ENCODE measurements at places on chromosomes 7 and 10.
A peak's percentile ranks its signal among the peaks of the same experiment; 100 is the strongest.

DNA sequence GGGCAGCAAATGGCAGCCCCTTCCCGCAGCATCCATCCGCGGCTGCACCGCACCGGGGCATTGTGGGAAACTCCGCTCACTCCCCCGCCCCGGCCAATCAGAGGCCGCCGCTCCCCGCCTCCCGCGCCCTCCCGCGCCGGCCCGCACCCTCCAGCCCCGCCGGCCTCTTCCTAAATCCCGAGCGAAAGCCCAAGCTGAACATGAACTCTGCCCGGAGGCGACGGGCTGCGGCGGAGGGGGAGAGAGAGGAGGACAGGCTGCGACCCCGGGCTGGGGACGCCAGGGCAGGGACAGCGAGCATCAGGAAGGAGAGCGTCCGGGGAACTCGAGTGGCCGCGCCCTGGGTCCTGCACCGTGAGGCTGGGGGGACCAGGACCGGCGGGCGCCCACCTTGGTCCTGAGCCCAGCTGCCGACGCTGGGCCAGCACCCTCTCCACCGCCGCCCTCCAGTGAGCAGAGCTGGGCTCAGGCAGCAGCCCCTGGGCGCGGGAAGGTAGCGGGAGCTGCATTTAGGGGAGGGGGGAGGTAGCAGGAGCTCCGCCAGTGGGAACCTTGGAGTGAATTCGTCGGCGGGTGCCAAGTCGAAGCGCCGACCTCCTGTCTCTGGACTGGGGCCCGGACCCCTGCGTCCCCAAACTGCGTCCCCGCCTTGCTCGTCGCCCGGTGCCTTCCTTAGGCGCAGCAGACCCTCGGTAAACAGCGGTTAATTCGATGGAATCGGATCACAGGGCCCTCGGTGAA, at the start of gene DGKI:
TSS of gene DGKI (minus strand) at position 148 of the 741 bp plus-strand sequence.
- DNase-seq = no peak

DNA sequence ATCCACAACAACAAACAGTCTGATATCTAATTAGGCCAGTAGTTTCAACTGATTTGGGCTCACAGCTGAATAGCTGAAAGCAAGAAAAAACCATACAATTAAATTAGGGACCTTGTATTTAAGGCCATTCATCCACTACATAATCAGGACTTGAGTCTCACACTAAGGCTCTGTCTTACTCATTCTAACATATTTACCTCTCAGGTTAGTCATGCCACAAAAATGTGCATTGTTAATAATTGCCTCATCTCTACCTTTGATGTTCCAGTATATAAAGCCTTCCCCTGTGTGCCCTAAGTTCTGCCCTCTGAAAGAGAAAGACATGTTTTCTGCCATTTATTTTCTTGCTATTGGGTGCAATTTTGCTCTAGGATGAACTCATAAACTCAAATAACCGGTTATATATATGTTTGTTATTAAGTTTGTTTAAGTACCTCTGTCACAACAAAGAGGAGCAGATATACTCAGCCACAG, 5.3 kb upstream of the C1GALT1 start:
- DNase-seq = no peak

- DNase-seq = no peak
Observed at GRCh38 chr7:23685731-23686130, 5.7 kb downstream of the FAM221A start.

DNA sequence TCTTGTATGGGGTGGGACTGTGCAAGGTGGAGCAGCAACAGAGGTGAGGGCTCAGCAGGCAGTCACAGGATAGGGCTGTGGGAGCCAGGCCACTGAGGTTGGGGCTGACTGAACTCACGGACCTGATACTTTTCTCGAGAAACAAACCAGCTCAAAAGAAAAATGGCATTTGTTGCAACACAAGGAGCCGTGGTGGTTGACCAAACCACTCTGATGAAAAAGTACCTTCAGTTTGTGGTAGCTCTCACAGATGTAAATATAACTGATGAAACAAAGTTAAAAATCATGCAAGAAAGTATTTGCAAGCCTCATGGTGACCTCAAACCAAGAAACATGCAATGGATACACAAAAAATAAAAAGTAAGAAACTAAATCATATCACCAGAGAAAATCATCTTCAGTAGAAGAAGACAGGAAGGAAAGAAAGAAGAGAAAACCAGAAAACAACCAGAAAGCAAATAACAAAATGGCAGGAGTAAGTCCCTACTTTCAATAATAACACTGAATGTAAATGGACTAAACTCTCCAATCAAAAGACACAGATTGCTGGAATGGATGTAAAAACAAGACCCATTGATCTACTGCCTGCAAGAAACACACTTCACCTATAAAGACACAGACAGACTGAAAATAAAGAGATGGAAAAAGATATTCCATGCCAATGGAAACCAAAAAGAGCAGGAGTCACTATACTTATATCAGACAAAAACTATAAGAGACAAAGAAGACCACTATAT, 48.9 kb upstream of the DUSP5 start:
- no peak for DNase-seq

DNA sequence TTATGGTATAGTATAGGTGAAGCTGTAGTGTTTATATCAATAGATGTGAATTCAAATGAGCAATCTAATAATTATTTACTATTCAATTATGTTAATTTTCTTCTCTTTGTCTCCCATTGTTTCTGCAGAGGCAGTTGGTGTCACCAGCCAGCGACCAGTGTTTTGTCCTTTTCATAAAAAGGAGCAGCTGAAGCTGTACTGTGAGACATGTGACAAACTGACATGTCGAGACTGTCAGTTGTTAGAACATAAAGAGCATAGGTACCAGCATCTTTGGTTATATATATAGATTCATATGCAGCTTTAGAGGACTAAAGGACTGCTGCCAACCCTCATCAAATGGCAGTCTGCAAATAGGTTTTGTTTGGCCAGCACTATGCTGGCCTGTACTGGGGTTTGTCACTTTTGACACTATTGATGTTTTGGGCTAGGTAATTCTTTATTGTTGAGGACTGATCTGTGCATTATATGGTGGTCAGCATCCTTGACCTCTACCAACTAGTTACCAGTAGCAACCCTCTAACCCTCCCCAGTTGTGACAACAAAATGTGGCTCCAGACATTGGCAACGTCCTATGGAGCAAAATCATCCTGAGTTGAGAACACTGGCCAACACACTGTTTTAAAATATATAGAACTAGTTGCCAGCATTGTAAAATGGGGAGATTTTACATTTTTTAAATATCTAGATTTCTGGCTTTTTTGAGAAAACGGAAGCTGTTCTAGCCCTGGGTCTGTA, 59.2 kb downstream of the TRIM24 start:
- no peak for DNase-seq

DNA sequence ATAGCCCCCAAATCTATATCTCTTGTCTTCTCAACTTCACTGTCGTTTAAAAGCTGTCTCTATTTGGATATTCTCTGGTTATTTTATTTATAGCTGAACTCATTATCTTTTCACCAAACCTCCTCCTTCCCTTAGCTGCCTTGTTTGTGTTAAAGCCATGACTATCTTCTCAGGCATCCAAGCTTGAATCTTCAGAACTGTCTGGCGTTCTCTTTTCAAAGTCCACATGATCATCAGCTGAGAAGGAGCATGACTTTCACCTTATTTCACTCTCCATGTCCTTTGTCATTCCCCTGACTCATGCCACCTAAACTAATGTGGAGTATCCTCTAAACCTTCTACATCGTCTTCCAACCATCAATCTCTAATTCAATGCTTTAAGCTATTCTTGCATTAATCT, 5.7 kb upstream of the GLCCI1 start:
- no peak for DNase-seq

DNA sequence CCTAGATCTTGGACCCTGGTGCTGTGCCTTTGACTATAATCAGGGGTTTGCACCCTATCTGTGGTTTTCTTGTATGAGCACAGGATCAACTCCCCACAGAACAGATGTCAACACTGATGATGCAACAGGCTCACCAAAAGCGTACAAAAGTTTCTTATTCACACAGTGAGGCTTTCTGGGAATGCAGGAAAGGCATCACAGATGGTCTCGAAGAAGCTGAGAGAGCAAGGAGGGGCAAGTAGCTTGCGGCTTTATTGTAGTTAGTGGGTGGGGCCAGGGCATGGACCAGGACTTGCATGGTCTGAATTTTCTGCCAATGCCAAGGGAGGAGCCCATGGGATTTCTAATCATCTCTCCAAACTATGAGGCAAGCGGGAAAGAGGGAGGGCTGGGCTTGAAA, 46.2 kb downstream of the SEC61G start:
- DNase-seq = no peak

- DNase-seq = peak; percentile 84
Observed at GRCh38 chr10:29386342-29386999, 97.6 kb downstream of the LYZL1 start.

DNA sequence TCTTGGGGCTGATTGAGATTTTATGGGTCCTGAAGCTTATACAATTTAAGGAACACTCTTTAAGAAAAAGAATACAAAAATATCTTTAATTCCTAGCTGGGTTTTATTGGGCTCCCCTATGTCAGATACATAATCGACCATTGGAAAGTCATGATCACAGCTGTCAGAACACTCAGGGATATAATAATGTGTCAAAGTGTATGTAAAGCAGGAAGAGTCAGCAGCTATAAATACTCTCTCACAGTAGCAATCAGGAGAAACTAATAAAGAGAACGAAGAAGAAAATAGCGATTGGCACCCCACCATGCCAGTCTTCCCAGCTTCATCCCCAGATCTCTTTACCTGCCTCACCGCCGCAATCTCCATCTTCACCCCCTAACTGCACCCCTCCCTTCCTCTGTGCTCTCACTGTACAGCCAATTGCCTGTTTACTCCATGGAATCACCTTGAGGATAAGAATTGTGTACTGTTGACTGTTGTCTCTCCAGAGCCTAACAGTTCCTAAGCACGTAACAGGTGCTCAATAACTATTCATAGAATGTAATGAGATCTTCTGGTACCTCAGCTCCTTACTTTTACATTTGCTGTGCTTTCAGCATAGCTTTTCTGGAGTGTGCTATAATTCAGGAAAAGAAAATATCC, 24.0 kb upstream of the WNT8B start:
- no peak for DNase-seq

GRCh38 chr10:132156382-132156781, 30.4 kb upstream of the DPYSL4 start:
- no peak for DNase-seq
